ENCODE measurements at places on chromosomes 13 and 19.

DNA sequence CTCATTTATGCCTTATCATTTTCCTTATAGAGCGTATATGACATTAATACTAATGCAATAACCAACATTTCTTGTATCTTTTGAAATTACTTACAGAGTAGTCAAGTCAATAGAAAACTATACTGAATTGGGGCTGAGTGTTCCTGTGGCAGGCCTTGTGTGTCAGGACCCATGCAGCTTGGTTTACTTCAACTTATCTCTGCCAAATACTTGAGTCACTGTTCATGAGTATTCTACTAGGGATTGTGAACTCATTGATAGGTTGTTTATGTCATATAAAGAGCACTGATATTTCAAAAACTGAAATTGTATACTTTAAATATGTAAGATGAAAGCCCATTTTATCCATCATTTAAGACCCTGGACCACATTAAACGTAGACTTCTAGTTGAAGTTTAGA, 688.6 kb upstream of the SLITRK1 start:
- DNase-seq, result no peak

DNA sequence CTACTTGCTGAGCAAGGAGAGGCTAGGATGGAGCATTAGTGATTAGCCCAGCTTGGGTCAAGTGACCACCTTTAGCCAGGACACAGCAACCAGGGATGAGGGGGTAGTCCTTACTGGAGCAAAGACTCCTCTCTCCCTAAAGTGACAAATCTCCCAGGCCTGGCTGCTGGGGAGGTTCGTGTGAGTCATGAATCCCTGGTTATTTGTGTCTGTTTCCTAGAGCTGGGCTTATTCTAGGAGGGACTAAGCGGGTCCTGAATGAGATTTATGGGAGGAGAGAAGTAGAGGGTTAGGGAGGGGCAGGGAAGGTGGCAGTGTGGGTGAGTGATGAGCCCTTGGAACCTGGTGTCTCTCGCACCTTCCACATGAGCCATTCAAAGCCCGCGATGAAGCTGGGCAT, 487.3 kb downstream of the TSHZ3 start:
- DNase-seq, result no peak

DNA sequence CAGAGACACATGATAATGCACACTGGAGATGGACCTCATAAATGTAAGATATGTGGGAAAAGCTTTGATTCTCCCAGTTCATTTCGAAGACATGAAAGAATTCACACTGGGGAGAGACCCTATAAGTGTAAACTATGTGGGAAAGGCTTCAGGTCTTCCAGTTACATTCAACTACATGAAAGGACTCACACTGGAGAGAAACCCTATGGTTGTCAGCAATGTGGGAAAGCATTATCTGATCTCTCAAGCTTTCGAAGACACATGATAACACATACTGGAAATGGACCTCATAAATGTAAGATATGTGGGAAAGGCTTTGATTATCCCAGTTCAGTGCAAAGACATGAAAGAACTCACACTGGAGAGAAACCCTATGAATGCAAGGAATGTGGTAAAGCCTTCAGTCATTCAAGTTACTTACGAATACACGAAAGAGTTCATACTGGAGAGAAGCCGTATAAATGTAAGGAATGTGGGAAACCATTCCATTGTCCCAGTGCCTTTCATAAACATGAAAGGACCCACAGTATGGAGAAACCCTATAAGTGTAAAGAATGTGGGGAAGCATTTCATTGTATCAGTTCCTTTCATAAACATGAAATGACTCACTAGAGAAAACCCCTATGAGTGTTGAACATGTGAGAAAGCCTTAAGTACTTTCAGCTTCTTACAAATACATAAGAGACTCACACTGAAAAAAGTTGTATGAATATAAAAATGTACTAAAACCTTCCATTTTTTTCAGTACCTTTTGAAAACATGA, 14.7 kb downstream of the ZNF441 start:
- DNase-seq, result no peak

DNA sequence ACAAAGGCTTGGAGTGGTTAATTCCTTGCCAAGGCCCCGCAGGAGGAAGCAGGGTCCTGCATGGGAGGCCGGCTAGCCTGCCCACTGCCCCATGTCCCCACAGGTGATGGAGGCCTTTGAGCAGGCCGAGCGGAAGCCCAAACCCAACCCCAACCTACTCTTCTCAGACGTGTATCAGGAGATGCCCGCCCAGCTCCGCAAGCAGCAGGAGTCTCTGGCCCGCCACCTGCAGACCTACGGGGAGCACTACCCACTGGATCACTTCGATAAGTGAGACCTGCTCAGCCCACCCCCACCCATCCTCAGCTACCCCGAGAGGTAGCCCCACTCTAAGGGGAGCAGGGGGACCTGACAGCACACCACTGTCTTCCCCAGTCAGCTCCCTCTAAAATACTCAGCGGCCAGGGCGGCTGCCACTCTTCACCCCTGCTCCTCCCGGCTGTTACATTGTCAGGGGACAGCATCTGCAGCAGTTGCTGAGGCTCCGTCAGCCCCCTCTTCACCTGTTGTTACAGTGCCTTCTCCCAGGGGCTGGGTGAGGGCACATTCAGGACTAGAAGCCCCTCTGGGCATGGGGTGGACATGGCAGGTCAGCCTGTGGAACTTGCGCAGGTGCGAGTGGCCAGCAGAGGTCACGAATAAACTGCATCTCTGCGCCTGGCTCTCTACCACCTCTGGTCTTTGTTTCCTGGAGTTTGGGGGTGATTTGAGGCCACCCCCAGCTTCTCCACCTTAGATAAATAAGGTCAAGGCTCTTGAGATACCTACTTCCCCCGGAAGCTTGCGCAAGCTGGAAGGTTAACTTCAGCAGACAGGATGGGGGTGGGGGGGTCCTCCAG, 2.6 kb downstream of the B3GNT8 start:
- no peak for DNase-seq

Measured in stimulated activated CD4-positive, alpha-beta T cell treated with anti-CD3 and anti-CD28 coated beads, Interleukin-1b, Interleukin-23, amount 100 ng/mL, for 1 hour (primary cell).